Activated naive CD8-positive, alpha-beta T cell treated with anti-CD3 and anti-CD28 coated beads, Interleukin-2, amount 50 U/mL, for 16 hours (primary cell): ENCODE measurements at places on chromosomes 5 and 9.
A peak's percentile ranks its signal among the peaks of the same experiment; 100 is the strongest.

DNA sequence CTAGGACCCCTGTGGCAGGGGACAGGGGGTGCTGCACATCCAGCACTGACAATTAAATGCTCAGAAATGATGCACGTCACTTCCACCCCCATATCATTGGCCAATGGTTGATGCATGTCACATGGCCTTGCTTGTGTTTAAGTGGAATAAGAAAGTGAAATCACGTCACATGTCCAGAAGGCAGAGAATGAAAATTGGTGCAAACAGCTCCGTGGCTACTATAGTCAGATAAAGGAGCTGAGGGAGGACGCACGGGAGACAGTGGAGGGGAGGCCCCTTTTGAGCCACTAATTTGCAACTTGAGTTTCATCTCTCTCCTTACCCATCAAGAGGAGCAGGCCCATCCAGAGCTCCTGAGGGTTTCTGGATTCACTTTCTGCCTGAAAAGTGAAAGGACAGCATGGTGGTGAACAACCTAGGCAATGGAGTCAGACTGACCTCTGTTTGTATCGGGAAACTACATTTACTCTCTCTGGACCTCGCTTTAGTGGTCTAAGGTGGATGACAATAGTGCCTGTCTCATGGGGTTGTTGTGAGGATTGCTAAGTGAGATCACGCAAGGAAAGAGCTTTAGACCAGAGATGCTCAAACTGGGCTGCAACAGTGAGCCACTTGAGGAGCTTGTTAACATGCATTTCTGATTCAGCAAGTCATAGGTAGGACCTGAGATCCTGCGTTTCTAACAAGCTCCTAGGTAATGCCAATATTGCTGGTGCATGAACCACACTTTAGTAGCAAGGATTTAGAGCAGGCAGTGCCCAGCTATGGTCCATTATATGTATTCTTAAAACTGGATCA is 133.9 kb upstream of the ADRA1B start:
- no peak for DNase-seq

GRCh38 chr9:126754436-126755316 is 50.2 kb upstream of the ZBTB43 start:
- no peak for DNase-seq

DNA sequence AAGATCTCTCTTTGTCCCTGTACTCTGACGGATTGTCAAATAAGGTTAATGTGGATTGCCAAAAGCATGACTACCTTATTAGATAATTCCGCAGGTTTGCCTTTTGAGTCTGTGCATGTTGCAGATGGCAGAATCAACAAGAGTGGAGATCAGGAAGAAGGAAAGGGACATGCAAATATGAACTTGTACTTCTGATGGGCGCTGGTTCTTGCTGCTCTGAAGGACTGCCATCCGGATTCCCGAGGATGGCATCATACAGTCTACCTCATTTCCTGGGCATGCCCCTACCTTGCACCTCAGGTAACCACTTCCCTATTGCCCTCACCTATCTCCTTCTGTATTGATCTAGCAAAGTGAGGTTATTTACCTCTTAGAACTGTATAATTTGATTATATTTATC is 504.2 kb downstream of the ACTL7B start:
- DNase-seq, result no peak

- no peak for DNase-seq
These were observed 200.2 kb downstream of the SEMA6A start for GRCh38 chr5:116374434-116374852.

- no peak for DNase-seq
These were observed 879 bp upstream of the UBQLN1 start for GRCh38 chr9:83708515-83709158.

GRCh38 chr5:107857785-107858184 is 187.0 kb upstream of the EFNA5 start:
- DNase-seq, result no peak

- no peak for DNase-seq
These were observed 672 bp upstream of the SUSD3 start for GRCh38 chr9:93057703-93058354.

DNA sequence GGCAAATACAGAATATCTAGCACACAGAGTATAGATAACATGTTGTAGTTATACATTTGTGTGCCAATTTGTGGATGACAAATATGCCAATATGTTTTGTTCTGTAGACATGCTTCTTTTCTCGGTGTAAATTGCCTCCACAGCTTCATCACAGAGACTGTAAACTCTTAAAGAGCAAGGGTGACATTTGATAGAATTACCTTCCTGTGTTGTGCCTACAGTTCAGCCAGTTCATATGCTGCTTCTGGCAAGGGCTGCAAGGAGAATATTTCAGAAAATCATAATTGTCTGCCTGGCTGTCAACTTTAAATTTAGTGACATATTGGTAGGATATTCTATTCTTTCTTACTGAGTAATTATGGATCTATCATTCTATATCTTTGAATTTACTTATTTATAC is 155.1 kb downstream of the MAT2B start:
- DNase-seq, result no peak

- DNase-seq, result no peak
These were observed 10.7 kb downstream of the IFNA5 start for GRCh38 chr9:21294364-21294774.

- DNase-seq, result no peak
These were observed 69.8 kb upstream of the VCAN start for GRCh38 chr5:83401775-83402174.

DNA sequence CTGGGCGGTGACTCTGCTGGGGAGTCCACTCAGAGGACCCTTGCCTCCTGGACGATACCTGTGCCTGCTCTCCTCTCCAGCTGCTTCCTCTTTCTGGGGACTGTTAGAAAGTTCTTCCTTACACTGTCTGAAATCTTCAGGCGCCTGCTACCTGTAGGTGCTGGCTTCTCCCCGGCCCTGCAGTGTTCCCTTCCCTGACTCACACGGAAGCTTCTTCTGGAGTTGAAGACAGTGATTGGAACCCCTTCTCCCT is 562 bp downstream of the GSN start:
- DNase-seq, result no peak

GRCh38 chr5:42596817-42597216 is 159.8 kb upstream of the CCDC152 start:
- DNase-seq, result no peak

- DNase-seq, result no peak
These were observed 47.7 kb downstream of the HMCN2 start for GRCh38 chr9:130313103-130313858.

- no peak for DNase-seq
These were observed 4.5 kb upstream of the RPL26L1 start for GRCh38 chr5:172954751-172955159.

GRCh38 chr9:18996211-18996610 is 36.8 kb downstream of the SAXO1 start:
- no peak for DNase-seq

DNA sequence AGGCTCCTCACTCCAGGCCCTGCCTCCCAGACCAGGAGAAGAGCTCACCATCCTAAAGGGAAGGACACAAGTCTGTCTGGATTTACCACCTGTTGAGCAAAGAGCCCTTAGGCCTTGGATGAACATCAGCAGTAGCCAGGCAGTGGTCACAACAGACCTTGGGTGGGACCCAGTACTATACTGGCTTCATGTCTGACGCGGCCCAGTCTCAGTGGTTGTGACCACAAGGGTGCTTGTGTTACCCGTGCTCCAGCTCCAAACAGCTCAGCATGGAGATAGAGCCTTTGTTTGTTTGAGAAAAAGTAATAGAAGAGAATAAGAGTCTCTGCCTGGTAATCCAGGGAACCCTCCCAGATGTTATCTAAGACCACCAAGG is 617.4 kb downstream of the BRINP1 start:
- DNase-seq, result no peak

DNA sequence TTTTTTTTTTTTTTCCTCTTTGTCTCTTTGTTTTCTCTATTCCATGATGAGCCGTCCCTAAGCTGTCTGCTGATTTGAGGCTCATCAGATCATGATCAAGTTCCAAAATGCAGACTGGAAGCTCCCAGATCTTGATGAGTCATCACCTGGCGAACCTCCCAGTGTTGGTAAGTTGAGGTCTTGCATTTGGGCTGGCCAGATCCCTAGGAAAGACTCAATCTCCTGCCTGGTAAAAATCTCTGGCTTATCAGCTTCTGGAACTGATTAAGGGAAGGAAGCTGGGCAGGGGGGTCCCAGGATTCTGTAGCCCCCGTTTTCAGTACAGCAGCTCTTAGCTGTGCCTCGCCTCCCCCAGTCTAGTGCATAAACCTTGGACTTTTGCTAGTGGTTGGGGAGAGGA is 69.0 kb downstream of the TSPAN17 start:
- no peak for DNase-seq

DNA sequence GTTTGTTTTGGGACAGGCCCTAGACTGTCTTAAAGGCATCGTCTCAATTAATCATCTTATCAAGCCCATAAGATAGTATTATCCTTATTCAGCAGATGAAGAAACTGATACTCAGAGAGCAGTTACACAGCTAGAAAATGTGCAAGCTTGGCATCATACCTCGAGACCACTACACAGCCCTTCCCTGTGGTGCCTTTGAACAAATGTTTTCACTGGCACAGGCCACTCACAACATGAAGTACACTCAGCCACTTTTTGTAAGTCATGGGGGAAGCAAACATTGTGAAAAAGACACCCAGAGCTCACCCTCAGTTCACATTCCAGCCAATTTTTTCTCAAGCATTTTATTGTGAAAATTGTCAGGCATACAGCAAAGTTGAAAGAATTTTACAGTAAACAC is 122.5 kb downstream of the WDR41 start:
- DNase-seq, result no peak

DNA sequence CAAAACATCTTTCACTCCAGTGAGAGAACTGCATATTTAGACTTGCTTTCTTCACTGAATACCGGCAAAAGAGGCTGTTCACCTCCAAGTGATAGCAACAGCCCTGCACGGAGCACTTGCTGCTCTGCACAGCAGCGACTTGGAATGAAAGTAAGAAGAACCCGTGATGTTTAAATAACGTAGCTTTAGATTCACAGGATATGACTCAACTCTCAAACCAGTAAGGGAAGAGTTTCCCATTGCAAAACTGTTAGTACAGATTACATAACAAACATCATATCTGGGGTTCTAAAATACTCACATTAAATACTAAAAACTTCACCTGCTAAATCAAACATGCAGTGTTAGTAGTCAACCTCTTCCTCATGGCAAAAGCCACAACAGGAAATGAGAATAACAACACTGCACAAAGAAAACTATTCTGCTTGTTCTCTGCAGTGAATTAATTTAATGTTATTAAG is 203.4 kb downstream of the MCTP1 start:
- no peak for DNase-seq

GRCh38 chr5:10525124-10525495 is 38.8 kb upstream of the ANKRD33B start:
- no peak for DNase-seq

DNA sequence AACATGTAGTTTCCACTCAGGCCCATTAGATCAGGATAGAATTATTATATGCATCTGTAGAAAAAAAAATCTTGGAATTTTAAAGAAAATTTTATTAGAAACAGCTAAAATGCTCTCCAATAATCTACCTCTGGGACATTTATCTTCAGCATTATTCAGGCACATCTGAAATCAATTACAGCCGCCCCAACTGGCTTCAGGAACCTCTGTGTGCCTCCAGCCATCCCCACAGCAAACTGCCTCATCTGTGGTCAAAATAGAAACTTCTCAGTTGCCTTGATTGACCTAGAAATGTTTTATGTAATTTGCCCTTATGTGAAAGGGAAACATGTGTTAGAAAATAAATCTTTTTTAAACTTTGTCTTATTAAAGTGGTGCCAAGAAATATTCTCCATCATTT is 120.1 kb upstream of the LPAR1 start:
- DNase-seq, result no peak

- no peak for DNase-seq
These were observed 159.9 kb downstream of the FANCC start for GRCh38 chr9:95157481-95158151.

DNA sequence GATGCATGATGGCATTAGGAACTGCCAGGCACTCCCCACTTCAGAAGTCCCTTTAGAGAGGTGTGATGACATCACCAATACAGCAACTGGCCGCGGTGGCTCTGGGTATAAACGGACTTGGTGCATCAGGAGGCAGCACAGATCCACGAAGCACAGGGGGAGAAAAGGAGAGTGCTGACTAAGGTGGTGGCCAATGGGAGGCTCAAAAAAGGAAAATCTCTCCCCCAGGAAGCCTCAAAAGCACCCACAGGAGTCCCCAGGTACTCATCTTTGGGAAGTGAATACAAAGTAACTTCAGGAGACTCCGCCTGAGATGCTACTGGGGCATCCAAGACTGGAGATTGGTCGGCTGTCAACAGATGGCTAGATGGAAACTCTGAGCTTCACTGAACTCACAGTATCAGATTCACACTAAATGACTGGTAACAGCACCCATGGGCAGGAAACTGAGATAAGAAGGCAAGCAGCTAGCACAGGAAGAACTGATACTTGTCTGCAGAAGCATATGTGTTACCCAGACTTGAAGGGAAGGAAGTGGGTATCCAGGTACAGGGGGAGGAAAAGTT is 7.6 kb downstream of the TTC39B start:
- DNase-seq, result peak; percentile 21

GRCh38 chr9:129489838-129490582 is 130.9 kb downstream of the C9orf50 start:
- DNase-seq, result no peak

DNA sequence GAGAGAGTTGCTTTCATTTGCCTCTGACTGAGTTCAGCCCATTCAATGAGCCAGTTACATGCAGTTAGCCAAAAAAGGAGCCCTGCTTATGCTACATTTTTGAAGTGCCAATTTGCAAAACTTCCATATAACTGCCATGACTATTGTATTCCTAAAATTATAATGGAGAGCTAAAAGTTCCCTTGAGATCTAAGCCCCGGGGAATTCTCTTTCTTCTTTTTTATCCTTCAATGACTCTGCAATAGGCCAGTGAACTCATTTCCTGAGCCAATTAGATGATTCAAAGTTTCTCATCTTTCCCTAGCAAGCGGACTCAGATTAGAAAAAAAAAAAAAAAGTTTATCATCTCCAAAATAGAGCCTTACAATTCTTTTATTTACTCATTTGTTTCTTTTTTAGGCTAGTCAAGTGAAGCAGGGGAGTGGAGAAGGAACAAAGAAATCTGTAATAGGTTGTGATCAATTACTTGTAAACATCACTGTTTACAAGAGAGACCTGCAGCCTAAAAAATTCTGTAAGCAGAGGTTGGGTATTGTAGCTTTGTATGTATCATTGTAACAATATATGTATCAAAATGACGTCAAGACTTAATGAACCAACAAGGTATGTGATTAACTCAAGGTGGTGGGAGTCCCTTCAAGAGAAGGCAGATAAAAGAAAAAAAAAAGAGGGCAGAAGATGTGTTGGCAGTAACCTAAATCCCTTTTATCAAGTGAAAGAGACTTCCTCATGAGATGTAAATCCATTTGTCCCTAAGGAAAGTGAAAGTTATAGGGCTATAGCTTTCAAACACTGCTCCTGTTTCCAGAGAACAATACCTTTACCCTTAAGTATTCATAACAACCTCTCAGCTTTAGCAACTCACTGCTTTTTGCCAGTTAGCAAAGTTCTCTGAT is 48.7 kb upstream of the HOMER1 start:
- no peak for DNase-seq

- no peak for DNase-seq
These were observed 975 bp downstream of the AGXT2 start for GRCh38 chr5:35046774-35047173.

DNA sequence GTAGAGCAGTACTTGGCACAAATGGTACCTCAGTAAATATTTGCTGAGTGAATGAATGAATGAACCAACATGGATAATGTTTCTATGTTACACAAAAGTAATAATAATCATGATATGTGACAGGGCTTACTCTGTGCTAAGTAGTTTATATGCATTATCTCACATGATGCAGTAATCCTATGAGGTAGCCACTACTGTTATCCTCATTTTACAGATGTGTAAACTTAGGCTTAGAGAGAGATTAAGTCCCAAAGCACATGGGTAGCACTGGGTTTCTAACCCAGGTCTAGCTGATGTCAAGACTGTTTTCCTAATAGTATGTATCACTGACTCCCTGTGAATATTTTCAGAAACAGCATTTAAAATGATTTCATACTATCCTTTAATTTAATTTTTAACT is 44.1 kb upstream of the VDAC1 start:
- no peak for DNase-seq
